ENCODE measurements at places on chromosomes 1 and 21. TPM values are rescaled to one million over a fixed set of nuclear protein-coding genes. Genes with fewer than 3 reads are reported as not detected.

Gene RGS13
- 0.75 TPM for total RNA-seq

Gene OR2G6
- total RNA-seq: not detected

GRCh38 chr21:41367945-41368734, 6.3 kb downstream of the MX2 start:
- no peak for DNase-seq

- no peak for DNase-seq
Measured at GRCh38 chr1:94550396-94550795, 8.8 kb upstream of the F3 start.

Gene SLC2A1
- total RNA-seq: 85.0 TPM

DNA sequence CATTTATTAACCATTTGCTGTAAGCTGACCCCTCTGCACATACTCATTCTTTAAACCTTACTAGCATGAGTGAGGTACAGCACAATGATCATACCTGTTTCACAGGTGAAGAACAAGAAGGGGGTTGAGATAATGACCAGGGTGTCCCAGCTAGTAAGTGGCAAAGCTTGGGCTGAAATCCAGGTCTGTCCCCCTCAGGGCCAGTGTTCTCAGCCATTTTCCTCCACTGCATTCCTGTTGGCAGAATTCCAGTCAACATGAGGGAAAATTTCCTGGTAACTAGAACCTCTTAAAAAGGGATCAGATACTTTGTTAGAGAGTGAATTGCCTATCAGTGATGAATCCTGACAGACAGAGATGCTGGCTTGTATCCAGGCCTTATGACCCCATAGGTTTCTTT, 48.1 kb downstream of the SPATA46 start:
- DNase-seq: no peak

Gene FMOD
- not detected for total RNA-seq

DNA sequence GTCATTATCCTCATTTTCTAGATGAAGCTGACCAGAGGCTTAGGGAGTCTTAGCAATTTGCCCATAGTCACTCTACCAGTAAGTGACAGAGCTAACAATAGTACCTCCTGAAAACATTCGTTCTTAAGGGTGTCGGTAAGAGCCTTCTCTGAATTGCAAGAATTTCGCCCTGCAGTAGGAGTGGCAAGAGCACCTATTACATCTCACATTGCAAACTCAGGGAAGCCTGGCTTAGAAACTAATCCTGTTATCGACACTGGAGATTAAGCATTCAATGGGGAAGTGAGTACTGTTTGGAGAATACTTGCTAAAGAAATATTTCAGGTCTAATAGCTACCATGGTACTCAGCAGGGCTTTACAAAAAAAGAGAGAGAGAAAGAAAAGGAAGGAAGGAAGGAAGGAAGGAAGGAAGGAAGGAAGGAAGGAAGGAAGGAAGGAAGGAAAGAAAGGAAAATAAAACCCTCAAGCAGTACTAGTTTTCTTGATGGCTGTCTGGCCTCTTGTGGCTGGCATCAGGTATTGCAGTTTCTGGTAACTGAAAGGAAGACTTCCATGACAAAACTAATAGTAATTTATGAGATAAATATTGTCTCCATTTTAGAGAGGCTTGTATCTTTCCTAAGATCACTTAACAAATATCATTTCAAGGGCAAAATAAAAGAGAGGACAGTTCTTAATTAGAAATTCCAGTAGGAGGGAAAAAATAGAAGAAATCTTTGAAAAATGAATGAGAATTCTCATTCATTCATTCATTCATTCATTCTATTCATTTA, 10.4 kb downstream of the C1orf226 start:
- DNase-seq: no peak

GRCh38 chr21:37392441-37392840, 25.9 kb downstream of the DYRK1A start:
- DNase-seq: no peak

Gene TAS1R1
- not detected for total RNA-seq

DNA sequence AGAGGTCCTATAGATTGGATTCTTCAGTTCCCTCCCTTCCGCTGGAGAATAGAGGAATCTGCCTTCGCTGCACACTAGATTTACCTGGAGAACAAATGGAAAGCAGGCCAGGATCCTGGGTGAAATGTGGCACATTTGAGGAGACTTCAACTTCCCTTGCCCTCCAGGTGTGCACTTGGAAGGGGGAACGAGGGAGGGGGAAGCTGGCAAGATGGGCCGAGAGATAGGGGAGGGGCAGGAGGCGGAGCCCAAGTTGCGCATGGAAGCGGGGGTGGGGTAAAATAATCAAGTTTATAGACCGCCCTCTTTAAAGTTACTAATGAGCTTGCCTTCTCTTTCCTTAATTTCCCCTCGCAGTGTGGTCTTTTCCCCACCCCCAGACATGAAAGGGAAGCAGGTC, 155.7 kb upstream of the CAMK1G start:
- no peak for DNase-seq

- no peak for DNase-seq
Measured at GRCh38 chr1:228902781-228903433, 167.6 kb downstream of the RHOU start.

GRCh38 chr1:186461014-186461413, at the start of gene PDC:
Gene PDC, minus strand, starts transcription at chr1:186461114. Its CDS starts 11,655 bp downstream, at chr1:186449459.
- DNase-seq: no peak

DNA sequence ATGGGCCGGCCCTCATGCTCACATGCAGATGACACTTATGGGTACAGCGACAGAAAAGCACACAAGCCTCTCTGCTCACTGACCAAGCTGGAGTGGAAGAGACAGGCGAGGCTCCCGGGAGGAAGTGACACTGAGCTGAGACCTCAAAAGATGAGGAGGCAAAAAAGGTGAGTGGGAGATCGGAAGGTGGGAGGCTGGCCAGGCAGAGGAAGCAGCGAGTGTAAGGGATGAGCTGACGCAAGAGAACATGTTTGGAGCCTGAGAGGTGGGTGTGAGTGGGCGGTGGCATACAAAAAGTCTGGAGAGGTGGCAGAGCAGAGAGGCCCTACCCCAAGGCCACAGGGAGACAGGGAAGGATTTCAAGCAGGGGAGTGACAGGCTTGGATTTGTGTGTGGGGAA, 18.2 kb upstream of the CDCP2 start:
- DNase-seq: no peak

- DNase-seq: no peak
Measured at GRCh38 chr21:42120101-42120902, 49.2 kb downstream of the UMODL1 start.

GRCh38 chr21:41847066-41847804, 31.9 kb downstream of the PRDM15 start:
- no peak for DNase-seq

- no peak for DNase-seq
Measured at GRCh38 chr1:245621589-245621988, 466.8 kb downstream of the KIF26B start.

GRCh38 chr1:2087766-2088165, 37.6 kb downstream of the PRKCZ start:
- DNase-seq: no peak

DNA sequence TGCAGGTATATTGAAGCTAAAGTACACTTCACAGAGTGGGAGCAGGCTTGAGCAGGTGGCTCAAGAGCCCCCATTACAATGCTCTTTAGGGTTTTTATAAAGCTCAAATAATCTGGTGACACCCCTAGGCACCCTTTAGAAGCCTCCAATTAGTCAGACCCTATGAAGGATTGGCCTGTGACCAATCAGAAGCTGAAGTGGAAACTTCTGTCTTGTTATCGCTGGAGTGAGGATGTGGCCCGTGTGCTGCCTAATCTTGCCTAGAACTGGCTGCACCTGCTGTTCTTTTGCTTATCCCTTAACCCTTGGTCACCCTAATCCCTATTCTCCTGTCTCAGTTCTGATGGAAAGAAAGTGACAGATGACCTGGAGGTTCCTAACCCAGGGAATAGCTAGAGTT, 70.8 kb upstream of the ABCG1 start:
- no peak for DNase-seq

Gene RSPO1
- not detected for total RNA-seq

Gene PEX19
- 36.0 TPM for total RNA-seq

GRCh38 chr1:53946252-53947171, at the start of gene LRRC42:
Gene LRRC42, plus strand, starts transcription at chr1:53946350. Its CDS starts 5,650 bp downstream, at chr1:53952000.
- no peak for DNase-seq

All from CD8-positive, alpha-beta T cell (primary cell).